ENCODE measurements at places on chromosomes 6 and 20.
A peak's percentile ranks its signal among the peaks of the same experiment; 100 is the strongest.

- DNase-seq: no peak
Measured at GRCh38 chr20:36744764-36745191, 1.1 kb downstream of the NDRG3 start.

- no peak for DNase-seq
Measured at GRCh38 chr6:161215876-161216615, 57.8 kb downstream of the AGPAT4 start.

DNA sequence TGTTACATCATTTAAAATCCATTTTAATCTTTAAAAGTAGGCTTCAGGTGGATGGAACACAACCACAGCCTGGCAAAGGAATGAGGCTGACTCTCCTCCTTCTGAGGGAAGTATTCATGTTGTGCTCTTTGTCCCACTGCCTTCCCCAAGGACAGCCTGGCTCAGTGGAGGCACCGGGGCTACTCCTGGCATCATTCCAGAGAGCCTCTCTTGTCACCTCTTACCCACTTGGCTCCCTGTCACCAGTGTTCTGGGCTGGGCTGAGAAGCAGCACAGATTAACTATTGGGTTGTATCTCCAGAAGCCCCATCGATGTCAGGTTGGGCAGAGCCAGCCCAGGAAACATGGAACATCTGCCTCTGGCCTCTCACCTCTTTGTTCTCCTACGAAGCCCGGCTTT is 10.7 kb upstream of the TP53INP2 start:
- no peak for DNase-seq

DNA sequence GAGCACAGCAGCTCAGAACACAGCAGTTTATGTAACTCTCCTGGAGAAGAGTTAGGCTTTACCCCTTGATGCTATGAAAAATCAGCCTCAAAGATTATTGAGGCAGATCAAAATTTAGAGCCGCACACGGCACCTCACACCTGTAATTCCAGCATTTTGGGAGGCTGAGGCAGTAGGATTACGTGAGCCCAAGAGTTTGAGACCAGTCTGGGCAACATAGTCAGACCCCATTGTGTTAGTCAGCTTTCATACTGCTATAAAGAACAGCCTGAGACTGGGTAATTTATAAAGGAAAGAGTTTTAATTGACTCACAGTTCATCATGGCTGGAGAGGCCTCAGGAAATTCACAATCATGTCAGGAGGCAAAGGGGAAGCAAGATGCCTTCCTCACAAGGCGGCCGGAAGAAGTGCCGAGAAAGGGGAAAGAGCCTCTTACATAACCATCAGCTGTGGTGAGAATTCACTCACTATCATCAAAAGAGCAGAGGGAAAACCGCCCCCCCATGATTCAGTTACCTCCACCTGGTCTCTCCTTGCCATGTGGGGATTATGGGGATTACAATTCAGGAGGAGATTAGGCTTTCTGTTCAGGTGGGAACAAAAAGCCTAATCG is 87.7 kb downstream of the SGK1 start:
- DNase-seq: no peak

GRCh38 chr6:117512056-117512828 is 29.8 kb downstream of the DCBLD1 start:
- no peak for DNase-seq

GRCh38 chr20:61041481-61041880 is 210.6 kb upstream of the CDH4 start:
- DNase-seq: no peak

DNA sequence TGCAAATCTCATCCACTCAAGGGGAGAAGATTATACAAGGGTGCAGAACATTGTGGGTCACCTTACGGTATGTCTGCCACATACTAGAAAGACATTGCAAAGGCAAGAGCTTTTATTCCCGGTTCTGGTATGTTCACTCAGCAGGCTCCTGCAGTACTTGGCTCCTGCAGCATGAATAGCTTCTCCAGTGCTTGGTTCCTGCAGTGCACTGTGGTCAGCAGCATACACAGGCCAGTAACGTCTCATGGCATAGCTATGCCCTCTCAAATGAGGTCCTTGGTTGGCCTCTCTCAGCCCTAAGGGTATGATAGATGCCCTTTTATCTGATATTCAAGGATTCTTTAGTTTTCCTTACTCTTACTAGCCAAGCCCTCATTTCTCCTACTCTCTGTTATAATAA is 12.6 kb downstream of the TCP11 start:
- DNase-seq: no peak

DNA sequence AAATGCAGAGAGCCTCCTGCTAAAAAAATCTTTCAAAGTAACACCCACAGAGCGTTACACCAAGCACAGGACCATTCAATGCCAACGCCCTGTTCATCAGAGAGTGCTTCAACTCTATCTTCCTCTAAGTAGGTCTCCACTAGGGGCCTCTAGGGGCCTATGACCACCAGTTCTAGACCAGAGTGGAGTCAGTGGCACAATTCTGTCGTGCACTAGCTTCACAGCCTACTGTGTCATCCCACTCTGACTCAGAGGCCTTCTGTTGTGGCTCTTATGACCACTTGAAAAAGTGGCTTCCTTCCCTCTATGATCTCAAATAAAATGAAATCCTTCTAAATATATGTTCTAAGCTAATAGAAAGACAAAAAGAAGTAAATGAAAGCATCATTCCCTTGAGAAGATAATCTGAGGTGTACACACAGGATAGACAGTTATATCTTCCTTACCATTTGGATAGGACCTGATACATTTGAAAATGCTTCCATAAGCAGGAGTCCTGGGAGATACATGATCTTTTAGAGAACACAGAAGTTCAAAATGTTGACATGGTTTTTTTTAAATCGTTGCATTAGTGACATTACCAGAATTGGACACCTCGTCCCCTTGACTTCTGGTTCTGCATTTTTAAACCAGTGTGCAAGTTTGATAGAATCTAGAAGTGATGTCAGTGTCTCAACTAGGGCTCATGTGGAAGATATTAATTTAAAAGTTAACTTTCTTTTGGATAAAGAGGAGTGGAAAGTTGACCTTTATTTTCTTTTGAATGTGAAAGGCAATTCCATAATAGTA is 151.9 kb downstream of the SH3BGRL2 start:
- no peak for DNase-seq

- no peak for DNase-seq
Measured at GRCh38 chr6:21033575-21034026, 499.3 kb downstream of the CDKAL1 start.

- peak; percentile 13 for DNase-seq
Measured at GRCh38 chr6:130020073-130020906, 1.9 kb downstream of the L3MBTL3 start.

DNA sequence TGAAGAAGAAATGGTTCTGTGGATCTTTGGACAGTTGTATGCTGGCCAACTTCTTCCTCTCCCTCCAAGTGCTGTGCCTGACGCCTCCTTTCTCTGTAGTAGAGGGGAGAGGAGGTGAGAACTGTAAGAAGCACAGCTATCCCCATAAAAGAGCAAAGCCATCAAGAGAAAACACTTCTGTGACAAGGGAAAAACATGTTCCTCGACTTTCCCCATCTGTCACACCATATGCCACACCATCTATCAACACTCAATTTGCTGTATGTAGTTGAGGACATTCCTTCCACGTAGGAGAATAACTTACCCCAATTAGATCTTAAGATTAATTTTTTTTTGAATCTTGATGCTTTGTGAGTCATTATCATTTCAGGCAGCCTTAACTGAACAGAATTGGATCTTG is 156.2 kb upstream of the PLCB4 start:
- no peak for DNase-seq

GRCh38 chr6:92147246-92147645 is 1272.1 kb downstream of the EPHA7 start:
- DNase-seq: no peak

DNA sequence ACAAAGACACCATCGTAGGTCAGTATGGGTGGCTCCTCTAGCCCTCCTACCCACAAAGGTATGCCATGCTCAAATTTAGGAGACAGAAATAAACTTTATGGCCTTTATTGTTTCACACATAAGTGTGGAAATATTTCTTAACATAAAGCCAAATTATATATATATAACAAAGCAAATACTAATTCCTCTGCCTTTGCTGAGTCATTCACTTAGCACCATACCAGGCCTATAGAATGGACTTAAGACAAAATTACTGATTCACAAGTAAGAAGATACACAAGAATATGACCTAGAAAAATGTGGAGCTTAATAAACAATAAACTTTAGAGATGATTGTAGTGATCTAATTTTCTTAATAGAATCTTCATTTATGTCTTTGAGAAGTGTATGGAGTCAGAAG is 5.2 kb downstream of the FRK start:
- no peak for DNase-seq

- no peak for DNase-seq
Measured at GRCh38 chr20:53963635-53964034, 106.8 kb downstream of the BCAS1 start.

DNA sequence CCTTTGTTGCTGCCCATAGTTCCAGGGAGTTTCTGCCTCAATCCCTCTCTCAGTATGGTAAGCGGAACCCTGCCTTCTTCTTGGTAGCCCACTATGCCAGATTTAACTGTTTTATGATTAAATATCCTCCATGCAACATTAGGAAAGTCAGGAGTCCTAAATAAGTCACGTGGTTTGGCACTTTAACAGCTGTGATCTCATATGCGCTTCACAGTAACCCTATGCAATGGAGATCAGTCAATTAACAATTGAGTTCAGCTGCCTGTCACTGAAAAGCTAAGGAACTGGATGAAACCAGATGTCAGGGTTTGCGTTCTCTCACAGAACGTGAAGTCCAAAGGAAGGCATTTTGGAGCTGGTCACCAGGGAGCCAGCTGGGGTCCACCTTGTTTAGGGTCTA is 81.6 kb downstream of the PSMB1 start:
- DNase-seq: no peak

GRCh38 chr6:48671505-48671904 is 560.5 kb upstream of the PTCHD4 start:
- no peak for DNase-seq

GRCh38 chr6:39518221-39518620 is 195.7 kb upstream of the KCNK16 start:
- no peak for DNase-seq

- DNase-seq: no peak
Measured at GRCh38 chr6:130159956-130160355, 62.8 kb downstream of the SAMD3 start.

GRCh38 chr6:125839879-125840278 is 49.1 kb downstream of the NCOA7 start:
- DNase-seq: no peak

DNA sequence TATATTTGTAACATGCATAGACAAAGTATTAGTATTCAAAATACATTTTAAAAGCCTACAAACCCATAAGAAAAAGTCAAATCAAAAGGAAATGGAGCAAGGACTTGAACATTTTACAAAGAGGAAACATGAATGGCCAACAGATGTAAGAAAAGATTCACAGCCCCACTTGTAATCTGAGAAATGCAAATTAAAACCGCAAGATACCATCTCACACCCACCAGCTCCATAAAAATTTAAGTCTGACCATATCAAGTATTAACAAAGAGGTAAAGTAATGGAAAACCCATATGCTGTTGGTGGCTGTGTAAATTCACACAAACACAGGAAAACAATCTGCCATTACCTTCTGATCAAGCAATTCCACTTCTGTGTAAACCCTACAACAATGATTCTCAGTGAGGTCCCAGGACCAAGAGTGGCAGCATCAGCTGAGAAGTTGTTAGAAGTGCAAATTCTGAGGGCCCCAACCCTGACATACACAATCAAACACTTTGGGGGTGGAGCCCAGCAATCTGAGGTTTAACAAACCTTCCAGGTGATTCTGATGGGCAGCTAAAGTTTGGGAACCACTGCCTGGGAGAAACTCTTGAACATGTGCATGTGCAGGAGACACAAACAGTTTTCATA is 30.9 kb downstream of the BCL2L1 start:
- no peak for DNase-seq

- no peak for DNase-seq
Measured at GRCh38 chr6:21354805-21355238, 238.7 kb upstream of the SOX4 start.
